ENCODE measurements at places on chromosomes 2 and 18.

DNA sequence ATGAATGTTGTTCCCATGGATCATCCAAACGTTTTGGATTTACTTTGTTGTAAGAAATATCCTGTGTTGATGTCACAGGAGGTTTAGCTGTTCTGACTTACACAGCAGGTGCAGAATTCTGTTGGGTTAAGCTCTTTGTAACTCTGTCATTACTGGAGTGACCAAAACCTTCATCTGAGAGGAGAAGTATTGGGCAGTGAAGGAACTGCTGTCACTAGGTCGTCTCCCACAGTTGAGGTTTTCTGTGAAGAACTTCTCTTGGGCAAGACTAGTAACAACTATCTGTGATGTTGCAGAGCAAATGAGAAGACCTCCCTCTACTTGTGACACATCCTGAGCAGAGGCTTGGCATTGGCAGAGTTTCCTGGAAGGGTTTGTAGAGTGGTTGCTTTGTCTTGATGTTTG is 2.9 kb downstream of the SPTBN1 start:
- no peak for DNase-seq

DNA sequence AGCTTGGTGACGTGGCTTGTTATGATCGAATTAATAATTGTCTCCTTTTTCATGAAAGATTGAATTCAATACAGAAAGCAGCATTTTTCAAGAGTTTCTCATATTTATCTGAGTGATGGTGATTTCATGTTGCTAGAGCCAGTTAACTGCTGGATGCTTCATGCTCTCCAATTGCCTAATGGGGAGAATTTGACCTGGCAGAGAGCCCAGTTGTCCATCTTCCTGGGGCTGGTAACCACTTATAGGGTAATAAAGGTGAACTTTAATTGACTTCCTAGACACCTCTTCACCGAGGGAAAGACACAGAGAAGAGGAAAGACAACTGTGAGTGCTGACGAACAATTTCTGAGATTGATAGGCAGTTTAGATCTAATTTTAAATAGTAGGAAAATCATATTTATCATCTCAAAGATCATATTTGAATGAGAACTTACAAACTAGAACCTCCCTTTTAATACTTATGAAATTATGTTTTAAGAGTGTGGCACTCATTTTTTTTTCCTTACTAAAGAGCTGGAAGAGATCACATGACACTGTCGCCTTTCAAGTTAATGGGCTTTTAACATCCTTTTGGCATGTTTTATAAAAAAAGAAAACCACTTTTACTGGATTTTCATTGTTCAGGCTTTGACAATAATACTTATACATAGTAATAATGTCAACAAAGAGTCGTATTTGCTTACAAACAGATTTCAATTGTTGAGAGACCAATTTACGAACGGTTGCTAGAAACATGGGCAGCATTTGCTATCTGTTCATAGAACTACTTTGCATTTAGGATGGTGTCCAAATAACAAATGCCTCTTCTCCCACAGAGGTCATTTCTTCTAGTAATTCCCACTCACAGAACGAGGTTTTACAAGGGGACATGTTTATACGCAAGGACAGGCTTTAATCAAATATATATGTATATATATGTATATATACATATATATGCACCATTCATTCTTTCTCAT is 153.3 kb downstream of the RAPGEF4 start:
- no peak for DNase-seq

DNA sequence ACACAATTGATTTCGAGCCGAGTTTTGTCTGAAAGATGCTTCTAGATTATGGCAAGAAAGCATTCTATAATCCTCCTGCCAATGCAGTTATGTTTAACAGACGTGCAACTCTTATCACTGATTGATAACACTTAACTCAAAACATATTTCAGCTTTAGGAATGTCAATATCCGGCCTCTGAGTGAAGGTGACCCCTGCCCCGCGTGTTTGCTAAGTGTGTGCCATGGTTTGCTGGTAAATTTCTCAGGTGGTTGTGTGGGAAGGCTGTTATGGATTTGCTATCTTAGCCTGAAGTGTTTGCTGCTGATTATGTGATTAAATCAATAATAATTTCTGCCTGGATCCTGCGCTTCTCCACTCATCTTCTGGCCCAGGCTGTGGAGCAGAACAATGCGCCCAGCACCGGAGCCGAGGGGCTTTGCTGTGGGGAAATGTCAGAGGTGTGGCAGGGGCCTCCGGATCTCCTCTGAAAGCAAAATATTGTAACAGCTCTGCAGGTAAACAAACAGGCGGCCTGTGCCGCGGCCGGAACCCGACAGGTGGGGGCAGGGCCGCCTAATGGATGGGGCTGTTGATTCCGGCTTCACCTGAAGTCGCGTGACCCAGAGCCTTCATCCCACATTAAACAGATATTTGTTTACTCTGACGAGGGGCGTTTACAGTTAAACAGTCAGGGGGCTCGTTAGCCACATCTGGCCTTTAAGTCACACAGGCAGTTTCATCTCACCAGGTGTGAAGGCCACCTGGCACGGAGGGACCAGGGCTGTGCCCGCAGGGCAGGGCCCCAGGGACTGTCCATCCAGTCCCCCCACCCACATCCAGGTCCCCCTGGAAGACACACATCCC is 210.7 kb upstream of the SALL3 start:
- DNase-seq, result no peak

DNA sequence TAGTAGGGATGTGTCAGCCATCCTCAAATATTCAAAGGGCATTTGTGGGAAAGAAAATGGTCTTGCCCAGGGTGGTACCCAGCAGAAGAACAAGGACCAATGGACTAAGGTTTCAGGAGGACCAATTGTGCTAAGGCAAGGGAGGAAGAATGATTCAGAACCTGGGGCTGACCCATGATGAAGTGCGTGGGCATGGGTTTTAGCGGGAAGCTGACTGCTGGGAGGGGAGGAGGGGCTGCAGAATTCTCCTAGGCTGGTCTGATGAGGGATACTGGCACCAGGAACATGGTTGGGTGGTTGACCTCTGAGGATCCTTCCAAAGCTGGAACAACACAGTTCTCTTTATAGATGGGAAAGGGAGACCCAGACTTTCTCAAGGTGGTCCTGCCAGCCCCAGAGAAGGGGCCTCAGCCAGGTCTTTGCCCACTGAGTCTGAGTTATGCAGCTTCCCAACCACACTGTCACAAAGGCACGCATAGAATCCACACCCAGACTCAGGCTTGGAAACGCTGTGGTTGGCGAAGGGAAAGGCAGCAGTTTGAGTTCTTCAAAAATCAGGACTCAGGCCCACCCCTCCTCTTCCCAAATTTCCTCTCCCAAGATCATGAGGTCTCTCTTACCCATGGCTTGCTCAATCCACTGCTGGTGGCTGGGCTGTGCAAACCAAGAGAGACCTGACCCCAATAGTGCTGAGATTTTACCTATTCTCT is 37.3 kb downstream of the MARCO start:
- DNase-seq, result no peak

DNA sequence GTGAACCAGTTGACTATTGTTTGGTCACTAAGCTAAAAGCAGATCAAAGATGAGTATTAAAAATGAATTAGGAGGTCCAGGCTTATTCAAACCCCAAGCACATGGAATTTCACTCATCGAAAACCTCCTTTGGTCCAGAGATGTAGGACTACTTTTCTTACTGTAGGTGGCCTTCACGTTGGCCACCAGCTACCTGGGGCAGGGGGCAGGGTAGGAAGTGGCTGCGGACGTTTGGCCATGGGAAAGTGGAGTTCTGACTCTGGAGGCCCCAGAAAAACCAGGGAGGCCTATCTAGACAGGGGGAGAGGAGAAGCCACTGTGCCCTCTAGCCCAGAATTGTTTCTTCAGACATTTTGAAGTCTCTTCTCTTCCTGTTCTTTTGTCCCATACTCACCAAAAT is 31.8 kb upstream of the CABLES1 start:
- no peak for DNase-seq

DNA sequence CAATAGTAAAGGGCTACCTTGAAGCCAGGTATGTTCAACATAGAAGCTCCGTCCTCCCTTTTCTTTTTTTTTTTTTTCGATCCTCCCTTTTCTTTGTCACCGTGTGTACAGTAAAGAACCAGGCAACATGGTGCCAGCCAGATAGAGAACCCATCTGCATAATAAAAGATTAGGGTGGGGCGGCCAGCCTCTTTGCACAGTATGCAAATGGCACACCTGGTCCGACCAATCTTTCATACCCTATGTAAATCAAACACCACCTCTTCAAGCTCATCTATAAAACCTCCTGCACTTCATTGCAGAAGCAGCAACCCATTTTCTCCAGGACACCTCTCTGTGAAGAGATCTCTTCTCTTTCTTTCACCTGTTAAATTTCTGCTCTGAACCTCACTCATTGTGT is 7.3 kb upstream of the WDR33 start:
- DNase-seq, result no peak

GRCh38 chr2:111905990-111906735 is 7.8 kb downstream of the MERTK start:
- no peak for DNase-seq

GRCh38 chr2:27322301-27322765 is 564 bp downstream of the MPV17 start:
- DNase-seq, result no peak

DNA sequence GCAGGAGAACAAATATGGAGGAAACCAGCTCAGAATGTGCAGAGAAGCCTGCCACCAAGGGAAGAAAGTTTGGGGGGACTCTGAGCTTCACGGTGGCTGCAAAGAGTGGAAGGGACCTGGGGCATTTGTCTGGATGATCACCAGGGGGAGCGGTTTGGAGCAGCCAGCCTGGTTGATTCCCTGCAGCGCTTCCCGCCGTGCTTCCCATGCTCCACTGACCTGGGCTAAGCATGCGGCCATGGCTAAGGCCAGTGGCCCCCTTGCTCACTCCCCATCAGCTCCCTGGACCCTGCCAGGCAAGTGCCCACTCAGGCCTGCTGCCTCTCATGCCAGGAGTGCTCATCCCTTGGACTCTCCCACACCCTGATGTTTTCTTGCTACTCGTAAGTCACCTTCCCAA is 27.0 kb downstream of the NTSR2 start:
- no peak for DNase-seq

DNA sequence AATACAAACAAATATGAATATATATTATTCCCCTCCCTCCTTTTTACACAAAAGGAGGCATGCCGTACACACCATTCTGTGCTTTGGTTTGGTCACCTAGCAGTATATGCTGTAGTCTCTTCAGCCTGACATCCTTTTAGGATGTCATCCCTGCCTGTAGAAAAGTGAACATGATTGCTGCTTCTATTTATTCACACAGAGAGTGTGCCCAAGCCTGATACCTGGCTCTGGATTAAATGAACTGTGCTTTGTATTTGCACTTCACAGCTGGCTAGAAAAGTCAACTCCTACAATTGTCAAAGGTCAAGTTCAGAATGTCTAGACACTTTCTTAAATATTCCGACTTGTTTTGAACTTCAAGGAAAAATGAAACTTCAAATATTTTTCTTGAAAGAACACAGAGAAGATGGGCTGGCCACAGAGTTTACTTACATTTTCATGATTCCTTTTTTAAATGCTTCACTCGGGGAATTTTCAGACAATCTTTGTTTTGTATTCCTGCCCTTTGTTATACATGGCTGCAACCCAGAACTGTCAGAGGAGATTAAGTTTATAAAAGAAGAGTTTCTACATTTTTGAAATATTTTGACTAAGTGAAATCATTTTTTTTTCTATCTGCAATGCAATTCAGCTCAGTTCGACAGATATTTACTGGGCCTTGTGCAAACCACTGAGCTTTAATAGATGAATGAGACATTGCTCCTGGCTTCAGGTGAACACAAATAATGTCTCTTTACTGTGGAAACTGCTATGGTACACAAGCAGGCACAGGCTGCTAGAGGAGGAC is 33.5 kb downstream of the DAPL1 start:
- DNase-seq, result no peak

DNA sequence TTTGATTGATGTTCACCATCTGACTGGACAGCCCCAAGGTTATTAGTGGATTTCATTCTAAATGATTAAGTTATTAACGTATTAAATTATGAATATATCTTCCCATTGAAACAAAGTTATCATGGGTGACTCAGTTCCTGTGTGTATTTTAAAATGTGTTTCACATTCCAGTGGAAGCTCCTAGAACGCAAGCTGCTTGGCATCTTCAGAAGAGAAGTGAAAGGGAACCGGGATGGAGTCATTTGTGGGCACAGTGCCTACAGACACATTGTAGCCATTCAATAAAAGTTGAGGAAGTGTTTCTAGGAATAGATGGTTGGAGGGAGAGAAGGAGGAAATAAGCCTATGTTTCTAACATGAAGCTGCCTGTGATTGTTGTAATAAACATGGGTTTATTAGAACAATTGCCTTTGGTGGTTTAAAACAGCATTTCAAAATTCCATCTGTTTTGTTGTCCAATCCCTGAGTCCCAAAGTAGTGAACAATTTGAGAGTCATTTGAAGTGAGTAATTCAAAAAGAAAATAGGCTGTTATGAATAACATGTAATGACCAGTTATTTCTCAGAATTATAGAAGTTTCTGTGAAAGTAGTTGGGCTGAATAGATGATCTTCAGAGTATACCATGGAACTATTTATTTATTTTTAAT is 143.5 kb downstream of the PKP4 start:
- no peak for DNase-seq

DNA sequence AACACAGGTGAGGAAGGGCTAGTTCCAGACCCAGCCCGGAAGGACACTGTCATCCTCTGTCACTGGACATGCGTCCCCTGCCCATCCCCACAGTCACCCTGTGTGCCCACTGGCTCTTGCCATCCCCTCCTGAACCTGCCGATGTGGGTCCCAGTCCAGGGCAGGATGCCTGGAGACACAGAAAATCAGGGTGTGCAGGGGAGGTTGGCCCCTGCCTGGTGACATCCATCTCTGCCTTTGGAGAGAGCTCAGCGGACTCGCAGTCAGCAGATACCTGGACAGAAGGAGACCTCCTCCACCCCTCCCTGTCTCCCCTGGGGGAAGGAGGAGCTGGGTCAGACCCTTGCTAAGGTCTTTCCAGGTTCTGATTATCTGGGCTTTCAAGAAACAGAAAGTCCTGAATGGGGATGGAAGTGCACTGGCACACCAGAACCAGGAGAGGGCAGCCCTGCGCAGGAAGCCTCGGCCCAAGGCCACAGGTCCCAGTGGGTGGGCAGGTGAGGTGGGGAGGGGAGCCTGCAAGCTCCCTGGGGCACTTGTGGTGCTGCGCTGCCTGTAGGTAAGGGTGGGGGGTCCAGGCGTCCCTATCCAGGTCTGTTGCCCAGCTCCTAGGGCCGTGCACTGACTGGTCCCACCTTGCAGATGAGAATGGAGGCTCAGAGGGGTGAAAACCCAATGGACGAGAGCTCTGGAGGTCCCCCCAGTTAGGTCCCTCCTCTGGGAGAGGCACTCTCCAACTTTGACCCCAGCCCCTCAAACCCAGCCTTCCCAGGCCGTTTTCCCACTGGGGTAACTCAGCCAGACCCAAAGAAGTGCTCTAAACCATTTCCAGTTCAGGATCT is 9.7 kb upstream of the OTOS start:
- DNase-seq, result no peak

DNA sequence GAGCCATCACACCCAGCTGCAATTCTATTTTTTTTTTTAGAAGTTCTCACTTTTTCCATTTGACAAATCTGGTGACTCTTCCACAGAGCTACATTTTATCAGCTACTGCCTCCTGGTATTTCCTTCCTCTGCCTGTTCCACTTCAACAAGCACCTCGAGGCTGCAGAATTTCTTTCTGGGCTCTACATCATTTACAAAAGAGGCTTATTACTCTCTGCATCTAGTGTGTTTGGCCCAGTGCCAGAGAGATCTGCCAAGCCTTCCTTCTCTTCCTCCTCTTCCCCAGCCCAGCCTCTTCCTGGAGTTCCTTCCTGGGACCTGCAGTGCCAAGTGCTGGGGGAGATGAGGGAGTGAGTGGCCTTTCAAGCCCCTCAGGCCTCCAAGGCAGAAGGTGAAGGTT is 119.6 kb upstream of the ITGA6 start:
- DNase-seq, result no peak

All from activated CD4-positive, alpha-beta T cell treated with anti-CD3 and anti-CD28 coated beads for 1 hour (primary cell).